Muscle of leg (tissue), 16 donors: ENCODE measurements at places on chromosomes 5 and 9. TPM values are rescaled to one million over a fixed set of nuclear protein-coding genes. Genes with fewer than 3 reads are reported as not detected.

The NMUR2 gene
- 0.18 TPM for total RNA-seq

The ANKRD55 gene
- total RNA-seq: not detected

The TMEM215 gene
- 0.66 TPM for total RNA-seq

DNA sequence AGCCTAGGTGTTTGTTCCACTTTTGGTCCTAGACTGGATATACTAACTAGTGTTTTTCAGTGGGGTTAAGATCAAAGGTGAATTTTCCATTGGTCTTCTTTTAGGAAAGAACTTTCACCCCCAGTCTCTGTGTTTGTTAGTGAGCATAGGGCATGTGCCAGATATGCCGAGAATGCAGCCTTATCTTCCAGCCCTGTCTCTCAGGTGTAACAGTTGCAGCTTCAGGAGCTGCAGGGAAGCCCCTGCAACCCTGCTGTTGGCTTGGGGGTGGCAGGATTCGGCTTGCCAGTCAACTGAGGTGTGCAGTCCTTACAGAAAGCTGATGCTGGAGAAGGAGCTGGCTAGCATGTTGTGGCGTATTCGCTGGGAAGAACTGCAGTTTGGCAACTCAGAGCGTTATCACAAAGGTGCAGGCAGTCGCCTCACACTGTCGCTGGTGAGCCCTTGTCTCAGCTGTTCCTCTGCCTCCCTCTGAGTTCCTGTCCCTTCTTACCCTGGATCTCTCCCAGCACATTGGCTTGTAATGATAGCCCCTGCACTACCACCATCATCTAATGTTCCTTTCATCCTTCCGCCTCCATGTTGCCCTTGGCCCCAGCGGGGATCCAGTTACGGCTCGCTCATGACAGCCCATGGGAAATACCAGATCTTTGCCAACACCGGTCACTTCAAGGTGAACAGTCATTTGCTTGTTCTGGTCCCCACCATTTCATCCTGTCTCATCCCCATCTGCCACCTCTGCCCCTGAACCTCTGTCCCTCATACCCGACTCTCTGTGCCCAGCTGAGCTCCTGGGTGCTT, 10.1 kb downstream of the NPR2 start:
- peaks cover 50% of the 10 kb centered on the region for H3K36me3 ChIP-seq
- no peaks in the 10 kb centered on the region for H3K27me3 ChIP-seq
- no peak overlapping the region for H3K4me3 ChIP-seq
- H3K27ac ChIP-seq: no peak overlapping the region
- H3K4me1 ChIP-seq: no peaks in the 10 kb centered on the region

DNA sequence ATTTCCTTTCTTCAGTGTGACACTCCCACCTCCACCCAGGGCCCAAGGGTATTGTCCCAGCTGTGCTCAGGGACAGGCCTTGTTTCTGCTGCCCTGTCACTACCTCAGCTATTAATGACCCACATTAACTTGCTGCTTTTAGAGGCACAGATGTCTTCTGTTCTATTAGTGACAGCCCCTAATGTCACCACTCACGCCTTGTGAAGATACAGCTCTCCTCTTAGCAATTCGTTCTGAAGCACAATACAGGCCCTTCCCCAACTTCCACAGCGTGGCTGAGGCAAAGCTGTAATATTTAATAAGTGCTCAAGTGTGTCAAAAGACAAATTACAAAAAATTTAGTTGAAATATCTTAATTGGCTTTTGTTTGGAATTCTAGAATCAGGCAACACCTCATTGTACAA, 44.7 kb upstream of the HMGCS1 start:
- H3K27me3 ChIP-seq: no peaks in the 10 kb centered on the region
- no peak overlapping the region for H3K27ac ChIP-seq
- no peak overlapping the region for H3K4me3 ChIP-seq
- no peaks in the 10 kb centered on the region for H3K36me3 ChIP-seq

DNA sequence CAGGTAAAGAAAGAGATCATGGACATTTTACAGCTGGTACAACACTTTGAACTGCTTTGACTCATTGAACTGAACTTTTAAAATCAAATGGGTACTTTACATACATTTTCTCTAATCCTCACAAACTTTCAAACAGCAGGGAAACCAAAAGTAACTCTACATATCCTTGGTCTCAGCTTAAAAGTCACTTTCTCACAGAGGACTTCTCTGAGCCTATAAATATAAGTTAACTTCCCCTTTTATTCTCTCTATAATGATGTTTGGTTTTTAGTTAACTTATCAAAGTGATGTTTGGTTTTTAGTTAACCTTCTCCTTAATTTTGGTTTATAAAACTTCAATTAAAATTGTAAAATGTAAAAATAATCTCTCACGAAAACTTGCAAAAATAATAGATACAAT, 209.8 kb downstream of the MCTP1 start:
- H3K4me1 ChIP-seq: peaks cover 1% of the 10 kb centered on the region
- no peak overlapping the region for H3K4me3 ChIP-seq
- no peak overlapping the region for H3K27ac ChIP-seq
- no peaks in the 10 kb centered on the region for H3K36me3 ChIP-seq
